ENCODE measurements at places on chromosomes 12 and 14.
A peak's percentile ranks its signal among the peaks of the same experiment; 100 is the strongest.

- DNase-seq = no peak
Observed at GRCh38 chr14:38205949-38206665, 1.6 kb upstream of the SSTR1 start.

DNA sequence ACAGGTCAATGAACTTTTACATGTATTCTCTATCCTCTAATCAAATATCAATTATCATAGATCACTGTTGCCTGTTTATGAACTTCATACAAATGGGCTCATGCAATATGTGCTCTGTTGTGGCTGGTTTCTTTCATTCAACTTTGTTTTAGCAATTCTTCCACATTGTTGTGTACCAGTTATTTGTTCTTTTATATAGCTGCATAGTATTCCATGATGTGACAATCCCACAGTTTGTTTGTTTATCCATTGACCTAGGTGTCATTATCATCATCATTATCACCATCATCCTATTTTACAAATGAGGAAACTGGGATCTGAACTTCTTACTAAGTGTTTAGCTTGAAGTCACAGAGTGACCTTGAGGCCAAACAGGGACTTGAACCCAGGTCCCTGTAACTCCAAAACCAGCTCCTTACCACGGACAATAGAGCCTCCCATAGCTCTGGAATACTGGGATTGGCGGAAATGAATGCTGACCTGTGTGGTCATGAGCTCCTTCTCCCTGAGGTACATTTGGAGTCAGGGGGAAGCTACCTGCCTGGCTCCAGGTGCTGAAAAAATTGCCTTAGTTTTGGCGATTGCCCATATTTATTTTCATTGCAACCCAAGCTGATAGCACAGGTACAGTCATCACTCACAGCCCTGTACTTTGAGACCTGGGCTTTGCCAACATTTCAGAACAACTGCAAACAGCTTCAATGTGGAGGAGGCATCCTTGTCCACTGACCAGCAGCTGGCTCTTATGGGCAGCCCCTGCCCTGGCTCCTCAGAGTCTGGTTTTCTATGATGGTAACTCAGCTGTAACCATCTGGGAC lies 9.2 kb downstream of the ZFP36L1 start:
- DNase-seq = no peak

- DNase-seq = no peak
Observed at GRCh38 chr12:1382151-1382550, 212.2 kb downstream of the FBXL14 start.

DNA sequence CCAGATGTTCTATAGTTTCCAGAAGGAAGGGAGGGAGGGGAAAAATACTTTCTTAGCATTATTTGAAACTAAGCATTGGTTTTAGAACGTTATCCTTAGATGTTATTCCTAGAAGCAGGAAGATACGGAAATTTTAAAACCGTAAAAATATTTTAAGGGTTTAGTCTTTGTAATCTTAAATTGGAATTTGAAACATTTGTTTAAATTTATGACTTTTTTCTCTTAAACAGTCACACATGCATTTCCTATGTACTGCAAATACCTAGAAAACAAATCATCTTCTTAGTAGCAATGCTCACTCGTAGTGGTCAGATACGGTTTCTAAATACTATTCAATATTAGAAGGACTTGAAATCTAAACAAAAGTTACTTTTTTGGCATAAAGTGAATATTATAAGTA lies 282.0 kb downstream of the ERC1 start:
- no peak for DNase-seq

- no peak for DNase-seq
Observed at GRCh38 chr12:117501076-117501869, 139.8 kb upstream of the NOS1 start.

DNA sequence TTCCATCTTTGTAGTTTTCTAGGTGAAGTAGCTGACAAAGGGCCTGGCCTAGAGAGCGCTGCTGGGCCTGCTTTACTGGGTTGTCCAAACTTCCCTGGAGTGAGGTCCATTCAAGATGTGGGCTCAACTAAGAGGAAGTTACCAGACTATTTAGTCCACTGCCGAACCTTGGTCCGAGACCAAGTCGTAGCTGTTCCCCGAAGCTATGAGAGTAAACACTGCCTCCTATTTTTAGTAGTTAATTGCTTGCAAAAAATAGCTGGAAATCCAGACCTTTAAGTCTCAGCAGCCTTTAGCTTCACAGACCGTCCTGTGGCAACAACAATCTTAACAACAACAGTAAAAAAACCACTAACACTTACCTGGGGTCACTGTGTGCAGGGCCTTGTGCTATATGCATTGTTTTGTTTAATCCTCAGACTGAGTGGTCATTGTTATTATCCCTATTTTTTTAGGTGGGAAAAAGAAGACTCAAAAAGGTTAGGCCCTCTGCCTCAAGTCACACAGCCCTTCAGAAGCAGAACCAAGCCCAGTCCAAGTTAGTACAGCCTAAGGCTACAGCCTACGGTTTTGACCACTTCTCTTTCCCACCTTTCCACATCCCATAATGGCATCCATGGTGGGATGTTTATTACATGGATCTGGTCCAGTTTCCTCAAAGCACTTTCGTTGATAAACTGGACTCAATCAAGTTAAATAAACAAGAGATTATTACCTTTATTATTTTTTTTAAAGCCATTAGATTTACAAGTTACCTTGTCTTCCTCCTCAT lies 30.6 kb downstream of the SOCS2 start:
- no peak for DNase-seq

GRCh38 chr12:278046-278445 lies 15.4 kb upstream of the SLC6A13 start:
- no peak for DNase-seq

DNA sequence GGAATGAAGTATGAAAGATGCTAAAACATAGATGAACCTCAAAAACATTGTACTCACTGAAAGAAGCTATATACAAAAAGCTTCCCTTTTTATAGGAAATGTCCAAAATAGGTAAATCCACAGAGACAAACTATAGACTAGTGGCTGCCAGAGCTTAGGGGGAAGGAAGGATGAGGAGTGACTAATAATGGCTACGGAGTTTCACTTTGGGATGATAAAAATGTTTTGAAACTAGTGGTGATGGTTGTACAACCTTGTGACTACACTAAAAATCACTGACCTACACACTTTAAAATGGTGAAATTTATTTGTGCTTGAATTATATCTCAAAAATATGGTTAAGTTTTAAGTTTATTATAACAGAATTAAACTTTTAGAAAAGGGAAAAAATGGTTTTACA lies 37.1 kb upstream of the AMN1 start:
- no peak for DNase-seq

DNA sequence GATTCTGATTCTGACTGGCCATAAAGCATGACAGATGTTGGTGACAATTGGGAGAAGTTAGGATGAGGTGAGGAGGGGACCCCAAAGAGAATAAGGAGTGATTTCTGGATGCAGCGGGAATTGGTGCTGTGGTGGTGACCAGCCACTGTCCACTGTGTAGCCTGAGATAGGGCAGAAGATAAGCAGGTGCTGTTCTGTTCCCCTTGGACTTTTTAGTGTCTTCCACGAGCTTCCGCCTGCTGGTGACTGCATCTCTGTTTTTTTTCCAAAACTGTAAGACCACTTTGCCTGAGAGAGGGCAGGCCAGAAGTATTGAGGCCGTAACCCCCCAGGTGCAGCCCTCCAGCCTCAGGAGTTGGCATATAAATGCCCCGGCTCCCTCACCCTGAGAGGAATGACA lies 161.2 kb upstream of the MYL2 start:
- DNase-seq = no peak

DNA sequence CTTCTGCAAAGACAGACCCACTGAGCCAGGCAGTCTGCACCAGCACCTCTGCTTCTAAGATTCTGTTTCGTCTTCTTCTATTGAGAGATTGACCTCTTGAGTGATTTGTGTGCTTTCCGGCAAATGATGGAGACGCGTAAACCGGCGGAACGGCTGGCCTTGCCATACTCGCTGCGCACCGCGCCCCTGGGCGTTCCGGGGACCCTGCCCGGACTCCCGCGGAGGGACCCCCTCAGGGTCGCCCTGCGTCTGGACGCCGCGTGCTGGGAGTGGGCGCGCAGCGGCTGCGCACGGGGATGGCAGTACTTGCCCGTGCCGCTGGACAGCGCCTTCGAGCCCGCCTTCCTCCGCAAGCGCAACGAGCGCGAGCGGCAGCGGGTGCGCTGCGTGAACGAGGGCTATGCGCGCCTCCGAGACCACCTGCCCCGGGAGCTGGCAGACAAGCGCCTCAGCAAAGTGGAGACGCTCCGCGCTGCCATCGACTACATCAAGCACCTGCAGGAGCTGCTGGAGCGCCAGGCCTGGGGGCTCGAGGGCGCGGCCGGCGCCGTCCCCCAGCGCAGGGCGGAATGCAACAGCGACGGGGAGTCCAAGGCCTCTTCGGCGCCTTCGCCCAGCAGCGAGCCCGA lies 703 bp downstream of the ASCL4 start:
- peak; percentile 8 for DNase-seq

GRCh38 chr12:33431648-33432047 lies 8.0 kb downstream of the SYT10 start:
- no peak for DNase-seq

DNA sequence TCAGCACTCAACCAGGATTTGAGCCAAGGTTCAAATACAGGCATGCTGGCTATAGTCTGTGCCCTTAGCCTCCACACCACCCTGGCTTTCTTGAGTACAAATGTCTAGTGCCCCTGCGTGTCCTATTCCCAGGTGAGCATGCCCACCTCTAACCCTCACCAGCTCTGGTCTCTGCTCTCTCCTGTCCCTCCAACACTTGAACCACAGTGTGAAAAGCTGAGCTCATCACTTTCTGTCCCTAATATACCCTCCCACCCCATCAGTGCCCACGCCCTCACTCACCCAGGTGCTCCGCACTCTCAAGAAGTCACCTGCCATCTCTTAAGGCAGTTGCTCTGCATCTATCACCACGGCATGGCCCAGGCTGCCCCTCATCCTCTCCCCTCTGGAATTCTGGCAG lies 7.0 kb upstream of the KRT71 start:
- no peak for DNase-seq

DNA sequence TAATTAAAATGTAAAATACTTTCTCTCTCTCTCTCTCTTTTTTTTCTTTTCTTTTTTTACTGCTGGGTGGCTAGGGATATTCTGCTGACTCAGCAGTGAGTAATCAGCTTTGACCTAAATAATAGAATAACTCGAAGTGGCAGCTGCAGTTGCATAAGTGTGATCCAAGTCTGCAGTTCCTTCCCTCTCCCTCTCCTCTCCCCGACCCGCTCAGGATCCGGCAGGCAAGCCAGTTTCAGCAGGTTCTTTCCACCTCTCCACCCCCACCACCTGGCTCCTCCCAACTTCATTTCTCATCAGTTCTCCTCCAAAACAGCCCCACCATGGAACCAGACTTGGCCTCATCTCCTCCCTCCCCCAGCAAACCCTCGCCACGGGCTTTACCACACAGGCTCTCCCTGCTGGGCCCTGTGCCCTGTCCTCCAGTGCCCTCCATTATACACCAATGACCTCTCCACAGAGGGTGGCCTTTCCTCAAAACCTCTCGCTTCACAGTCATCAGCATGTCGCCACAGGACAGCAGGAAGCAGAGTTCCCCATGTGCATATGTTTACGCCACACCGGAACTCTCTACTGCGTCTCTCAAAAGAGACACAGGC lies 22.4 kb downstream of the SLC7A8 start:
- DNase-seq = no peak

GRCh38 chr12:94025068-94025467 lies 123.3 kb upstream of the PLXNC1 start:
- no peak for DNase-seq

GRCh38 chr14:28676479-28676878 lies 90.1 kb upstream of the FOXG1 start:
- DNase-seq = no peak

DNA sequence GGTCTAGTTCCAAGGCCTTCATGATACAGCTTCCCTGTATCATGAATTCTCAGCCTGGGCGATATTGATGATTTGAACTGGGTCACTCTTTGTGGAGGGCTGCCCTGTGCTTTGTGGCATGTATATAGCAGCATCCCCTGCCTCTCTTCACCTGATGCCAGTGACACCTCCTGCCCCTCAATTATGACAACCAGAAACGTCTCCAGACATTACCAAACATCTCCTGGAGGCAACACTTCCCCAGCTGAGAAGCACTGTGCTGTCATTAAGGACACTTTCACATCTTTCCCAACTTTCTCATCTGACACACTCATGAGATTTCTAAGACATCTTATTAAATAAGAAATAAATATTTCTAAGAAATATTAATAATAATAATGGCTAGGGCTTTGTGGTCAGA lies 315.3 kb downstream of the BCL11B start:
- no peak for DNase-seq

GRCh38 chr12:94749455-94749854 lies 99.1 kb upstream of the TMCC3 start:
- no peak for DNase-seq

GRCh38 chr12:123854918-123855317 lies 92.8 kb downstream of the DNAH10 start:
- DNase-seq = no peak

DNA sequence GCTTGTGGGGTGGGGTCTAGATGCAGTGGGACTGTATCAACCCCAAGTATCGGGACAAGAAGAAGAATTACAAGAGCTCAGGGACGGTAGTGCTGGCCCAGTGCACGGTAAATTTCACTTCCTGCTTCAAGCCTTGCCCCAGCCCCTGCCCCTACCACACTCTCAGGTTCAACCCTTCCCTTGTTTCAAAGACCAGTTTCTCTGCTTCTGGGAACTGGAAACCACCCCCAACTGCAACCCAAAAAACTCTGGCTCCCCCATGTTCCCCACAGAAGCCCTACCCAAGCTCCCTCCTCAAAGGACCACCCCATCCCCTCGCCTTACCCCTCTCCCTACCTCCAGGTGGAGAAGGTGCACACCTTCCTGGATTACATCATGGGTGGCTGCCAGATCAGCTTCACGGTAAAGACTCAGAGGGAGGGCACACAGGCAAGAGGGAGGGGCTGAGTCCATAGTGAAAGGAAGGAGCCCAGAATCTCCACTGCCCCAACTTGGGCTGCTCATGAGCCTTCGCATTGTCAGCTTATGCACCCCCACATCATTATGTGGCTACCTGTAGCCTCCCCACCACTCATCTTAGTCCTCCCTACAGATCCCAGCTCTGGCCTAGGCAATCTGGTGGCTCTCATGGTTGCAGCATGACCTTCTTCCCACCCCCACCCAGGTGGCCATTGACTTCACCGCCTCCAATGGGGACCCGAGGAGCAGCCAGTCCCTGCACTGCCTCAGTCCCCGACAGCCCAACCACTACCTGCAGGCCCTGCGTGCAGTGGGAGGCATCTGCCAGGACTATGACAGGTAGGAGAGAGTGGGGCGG lies 4.3 kb downstream of the CPNE6 start:
- DNase-seq = no peak

GRCh38 chr14:57652769-57653168 lies 159.1 kb upstream of the CCDC198 start:
- no peak for DNase-seq

GRCh38 chr12:65962921-65963861 lies 138.9 kb downstream of the HMGA2 start:
- DNase-seq = peak; percentile 44
